ENCODE measurements at places on chromosomes 3 and 15.

DNA sequence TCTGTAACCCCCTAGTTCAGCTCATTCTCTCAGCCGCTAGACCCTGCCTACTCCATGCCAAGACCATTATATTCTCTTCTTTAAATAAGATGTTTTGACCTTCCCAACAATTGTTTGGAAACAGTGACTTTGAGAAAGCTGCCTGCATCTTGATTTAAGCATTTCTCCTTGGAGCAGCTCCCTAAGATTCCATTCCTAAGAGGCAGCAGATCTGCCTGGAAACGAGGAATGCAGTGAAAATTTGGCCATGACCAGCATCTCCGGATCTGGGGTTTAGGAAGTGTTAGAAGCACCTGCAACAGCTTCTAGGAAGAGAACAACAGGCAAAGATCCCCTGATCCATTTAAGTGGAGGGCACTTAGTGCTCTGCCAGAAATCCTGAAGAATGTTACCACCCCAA lies 235.7 kb downstream of the NTRK3 start:
- no peak for DNase-seq

DNA sequence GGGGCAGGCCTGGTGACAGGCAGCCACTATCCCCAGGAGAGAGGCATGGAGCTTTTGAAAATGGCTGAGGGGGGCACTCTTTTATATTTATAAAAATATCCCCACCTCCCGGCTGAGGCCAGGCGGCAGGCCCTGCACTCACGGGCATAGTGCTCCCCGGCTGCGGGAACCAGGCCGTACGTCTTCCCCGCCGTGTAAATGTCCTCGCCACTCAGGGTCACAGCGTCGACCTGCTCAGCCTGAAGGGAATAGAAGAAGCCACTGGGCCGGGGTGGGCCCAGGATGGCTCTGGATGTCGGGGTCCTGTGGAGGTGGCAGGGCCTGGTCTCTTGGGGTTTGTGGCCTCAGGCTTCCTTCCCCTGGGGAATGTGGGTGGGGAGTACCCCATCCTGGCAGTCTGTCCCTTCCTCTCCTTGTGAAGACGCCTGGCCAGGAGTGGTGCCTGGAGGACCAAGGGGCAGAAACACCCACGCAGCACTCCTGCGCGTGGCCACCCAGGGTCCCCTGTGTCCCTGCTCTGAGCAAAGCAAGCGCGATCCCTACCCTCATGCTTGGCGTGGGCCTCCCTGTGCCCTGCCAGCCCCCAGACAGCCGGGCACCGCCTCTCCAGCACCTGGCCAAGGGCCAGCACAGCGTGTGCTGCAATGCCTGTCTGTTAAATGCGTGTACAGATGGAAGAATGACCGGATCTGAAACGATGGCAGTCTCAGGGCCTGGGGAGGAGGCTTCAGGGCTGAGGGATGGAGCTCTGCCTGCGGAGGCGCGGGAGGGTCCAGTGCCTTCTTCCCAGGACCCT lies 18.9 kb downstream of the MELTF start:
- DNase-seq: no peak

- DNase-seq: no peak
Measured at GRCh38 chr15:64571857-64572291, 111.5 kb downstream of the ZNF609 start.

DNA sequence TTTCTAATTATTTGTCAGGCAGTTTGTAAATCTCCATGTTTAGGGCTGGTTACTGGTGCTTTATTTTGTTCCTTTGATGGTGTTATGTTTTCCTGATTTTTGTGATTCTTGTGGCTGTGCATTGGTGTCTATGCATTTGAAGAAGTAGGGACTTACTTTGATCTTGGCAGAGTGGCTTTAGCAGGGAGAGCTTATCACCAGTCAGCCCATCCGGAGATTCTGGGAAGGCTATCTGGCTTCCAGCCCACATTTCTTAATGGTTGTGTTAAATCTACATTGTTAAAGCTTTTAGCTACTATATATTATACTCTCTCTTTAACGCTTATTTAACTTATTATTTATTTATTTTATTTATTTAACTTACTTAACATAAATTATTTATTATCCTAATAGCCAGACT lies 35.1 kb downstream of the FBXL2 start:
- DNase-seq: no peak

- no peak for DNase-seq
Measured at GRCh38 chr15:33315044-33315443, 4.3 kb downstream of the RYR3 start.

GRCh38 chr3:16444344-16444743 lies 69.2 kb downstream of the RFTN1 start:
- no peak for DNase-seq

DNA sequence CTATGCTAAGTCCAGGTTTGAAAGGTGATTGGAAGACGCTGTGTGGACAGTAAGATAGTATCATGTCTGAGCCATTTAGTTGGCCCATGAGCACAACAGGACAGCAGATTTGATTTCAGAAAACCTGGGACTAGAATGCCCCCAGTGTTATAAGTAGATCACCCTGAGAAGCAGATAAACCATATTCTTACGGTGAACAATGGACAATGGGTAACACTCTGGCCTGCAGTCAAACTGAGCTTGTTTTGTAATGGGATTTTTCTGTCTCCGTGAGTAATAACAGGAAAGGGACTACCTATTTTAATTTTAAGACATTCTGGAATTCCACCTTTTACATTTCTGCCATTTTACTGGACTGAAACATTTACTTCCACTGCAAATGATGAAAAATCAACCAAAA lies 71.5 kb downstream of the LDHAL6B start:
- DNase-seq: no peak

- no peak for DNase-seq
Measured at GRCh38 chr3:22318325-22318724, 567.3 kb upstream of the ZNF385D start.

GRCh38 chr15:39767921-39768320 lies 14.7 kb downstream of the FSIP1 start:
- no peak for DNase-seq

DNA sequence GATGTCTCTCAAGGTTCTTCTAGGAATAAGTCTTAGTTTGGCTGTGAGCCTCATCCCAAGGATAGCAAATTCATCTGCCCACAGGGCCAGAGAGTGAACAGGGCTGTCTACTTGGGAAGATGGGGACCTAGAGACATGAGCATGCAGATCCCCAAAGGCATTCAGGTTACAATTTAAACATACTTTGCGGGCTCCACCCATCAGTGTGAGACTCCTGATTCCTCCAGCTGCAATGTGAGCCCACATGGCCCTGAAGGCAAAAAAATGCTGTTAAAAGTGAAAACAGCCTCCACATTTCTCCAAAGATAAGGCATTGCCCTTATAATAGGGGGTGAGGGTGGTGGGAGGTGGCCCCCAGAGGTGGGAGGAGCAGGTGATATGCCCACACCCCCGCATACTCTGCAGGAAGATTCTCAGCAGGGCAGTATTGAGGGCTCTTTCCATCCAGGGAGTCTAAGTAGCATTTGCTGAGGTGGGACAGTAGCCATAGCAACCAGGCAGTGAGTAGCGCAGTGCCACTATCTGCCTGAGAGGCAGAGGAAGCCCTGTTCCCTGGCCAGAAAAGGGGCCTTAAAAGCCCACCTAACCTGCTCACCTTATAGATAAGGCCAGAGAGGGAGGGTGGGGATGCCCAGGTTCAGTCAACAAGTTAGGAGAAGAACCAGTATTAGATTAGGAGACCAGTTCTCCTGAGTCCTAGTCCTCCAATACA lies 31.2 kb downstream of the TGM4 start:
- DNase-seq: no peak

DNA sequence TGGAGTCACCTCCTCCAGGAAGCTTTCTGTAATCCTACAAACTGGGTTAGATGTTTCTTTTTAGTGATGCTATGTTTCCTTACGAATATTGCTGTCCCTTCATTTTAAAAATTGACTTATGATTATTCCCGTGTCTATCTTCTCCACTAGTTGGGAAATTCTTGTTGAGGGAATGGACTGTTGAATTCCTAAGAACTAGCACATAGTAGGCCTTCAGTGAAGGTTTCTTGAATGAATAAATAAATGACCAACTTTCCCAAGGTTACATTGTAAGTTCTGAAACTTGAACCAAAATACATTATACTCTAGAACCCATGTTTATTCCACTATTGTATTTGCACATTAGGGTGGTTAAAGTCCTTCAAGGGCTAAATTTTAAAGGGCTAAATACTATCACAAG lies 812 bp upstream of the IL20RB start:
- no peak for DNase-seq

GRCh38 chr3:184371570-184372018 lies 6.4 kb downstream of the THPO start:
- peak; percentile 39 for DNase-seq

DNA sequence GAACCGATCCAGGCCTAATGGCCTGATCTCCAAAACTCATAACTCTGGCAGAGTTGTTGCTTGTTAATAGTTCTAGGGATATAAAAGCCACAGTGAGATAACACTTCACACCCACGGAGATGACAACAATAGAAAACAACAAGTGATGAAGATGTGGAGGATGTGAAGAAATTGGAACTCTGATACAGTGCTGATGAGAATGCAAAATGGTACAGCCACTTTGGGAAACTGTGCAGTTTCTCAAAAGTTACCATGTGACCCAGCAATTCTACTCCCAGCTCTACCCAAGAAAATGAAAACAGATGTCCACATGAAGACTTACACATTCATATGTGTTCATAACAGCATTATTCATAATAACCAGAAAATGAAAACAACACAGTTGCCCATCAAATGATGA lies 3.8 kb downstream of the CMTM7 start:
- no peak for DNase-seq

GRCh38 chr3:50375258-50375931 lies 16.1 kb upstream of the TMEM115 start:
- no peak for DNase-seq

GRCh38 chr3:60743631-60744164 lies 507.6 kb downstream of the FHIT start:
- no peak for DNase-seq

DNA sequence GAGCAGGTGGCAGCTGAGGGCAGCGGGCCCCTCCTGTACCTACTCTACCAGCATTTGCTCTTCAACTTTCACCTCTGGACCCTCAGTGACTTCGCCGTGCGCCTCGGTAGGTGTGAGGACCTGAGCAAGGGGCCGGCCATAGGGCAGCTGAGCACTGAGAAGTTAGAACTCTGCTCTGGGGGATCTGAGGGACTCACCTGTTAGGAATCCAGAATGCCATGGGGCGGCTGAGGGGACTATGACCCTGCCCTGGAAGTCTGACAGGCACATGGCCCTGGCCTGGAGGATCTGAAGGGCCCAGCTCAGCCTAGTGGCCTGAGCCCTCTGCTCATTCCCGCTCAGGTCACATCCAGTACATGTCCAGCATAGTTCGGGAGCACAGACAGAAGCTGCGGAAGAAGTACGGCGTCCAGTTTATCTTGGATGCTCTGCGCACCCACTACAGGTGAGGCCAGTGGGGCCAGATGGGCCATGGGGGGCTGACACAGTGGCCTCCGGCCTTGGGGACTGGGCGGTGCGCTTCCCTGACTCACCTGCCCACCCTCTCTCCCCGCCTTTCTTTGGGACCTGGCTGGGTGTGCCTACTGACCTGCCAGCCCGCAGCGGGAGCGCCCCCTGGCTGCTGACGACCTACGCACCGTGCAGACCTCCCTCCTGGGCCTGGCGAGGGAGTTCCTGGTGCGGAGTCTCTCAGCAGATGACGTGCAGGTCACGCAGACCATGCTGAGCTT lies 18.8 kb downstream of the NBEAL2 start:
- DNase-seq: peak; percentile 56

DNA sequence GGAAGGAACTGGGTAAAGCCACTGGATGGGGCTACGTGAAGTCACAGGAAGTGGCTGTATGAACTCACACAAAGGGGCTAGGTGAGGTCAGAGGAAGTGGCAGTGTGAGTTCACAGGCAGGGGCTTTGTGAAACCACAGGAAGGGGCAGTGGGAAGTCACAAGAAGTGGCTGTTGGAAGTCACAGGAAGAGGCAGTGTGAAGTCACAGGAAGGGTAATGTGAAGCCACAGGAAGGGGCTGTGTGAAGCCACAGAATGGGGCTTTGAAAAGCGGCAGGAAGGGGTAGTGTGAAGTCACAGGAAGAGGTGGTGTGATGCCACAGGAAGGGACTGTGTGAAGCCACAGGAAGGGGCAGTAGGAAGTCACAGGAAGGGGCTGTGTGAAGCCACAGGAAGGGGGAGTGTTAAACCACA lies 34.6 kb downstream of the GASK1A start:
- no peak for DNase-seq

DNA sequence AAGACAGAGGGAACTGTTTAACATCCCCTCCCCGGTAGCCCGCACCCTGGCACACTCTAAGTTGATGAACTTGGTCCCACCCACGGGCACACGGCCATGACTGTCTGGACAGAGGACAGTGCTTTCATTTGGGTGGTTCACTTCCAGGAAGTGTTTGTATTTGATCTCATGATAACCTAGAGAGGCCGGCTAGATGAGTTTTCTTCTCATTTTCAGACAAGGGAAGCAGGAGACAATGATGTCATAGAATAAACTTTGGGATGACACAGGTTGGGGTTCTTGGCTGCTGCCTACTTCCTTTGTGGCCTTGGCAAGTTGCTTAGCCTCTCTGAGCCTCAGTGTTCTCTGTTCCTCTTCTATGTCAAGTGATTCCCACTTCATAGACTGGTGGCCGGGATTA lies 16.1 kb upstream of the LYSMD4 start:
- no peak for DNase-seq

- peak; percentile 45 for DNase-seq
Measured at GRCh38 chr15:76336254-76337058, at the start of gene ISL2. ISL2 (plus strand) TSS chr15:76336773; CDS start chr15:76336884, 111 bp downstream.

DNA sequence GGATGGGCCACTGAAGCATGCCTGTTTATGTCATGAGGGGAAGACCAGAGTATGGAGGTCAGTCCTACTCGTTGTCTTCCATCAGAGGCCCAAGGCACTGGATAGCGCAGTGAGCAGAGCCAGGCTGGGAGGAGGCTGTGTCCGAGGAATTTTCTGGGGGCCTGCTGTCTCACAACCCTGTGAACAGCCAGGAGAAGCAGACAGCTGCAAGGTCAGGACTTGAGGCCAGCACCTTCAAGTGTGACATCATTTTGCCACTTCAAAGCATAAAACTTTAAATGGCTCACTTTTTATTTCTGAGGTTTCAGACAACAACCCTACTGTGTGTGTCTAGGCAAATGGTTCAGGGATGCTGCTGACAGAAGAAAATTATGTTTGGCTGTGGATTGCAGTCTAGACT lies 47.2 kb downstream of the TMED3 start:
- DNase-seq: no peak

GRCh38 chr3:151819910-151820309 lies 6.0 kb downstream of the AADAC start:
- DNase-seq: no peak

DNA sequence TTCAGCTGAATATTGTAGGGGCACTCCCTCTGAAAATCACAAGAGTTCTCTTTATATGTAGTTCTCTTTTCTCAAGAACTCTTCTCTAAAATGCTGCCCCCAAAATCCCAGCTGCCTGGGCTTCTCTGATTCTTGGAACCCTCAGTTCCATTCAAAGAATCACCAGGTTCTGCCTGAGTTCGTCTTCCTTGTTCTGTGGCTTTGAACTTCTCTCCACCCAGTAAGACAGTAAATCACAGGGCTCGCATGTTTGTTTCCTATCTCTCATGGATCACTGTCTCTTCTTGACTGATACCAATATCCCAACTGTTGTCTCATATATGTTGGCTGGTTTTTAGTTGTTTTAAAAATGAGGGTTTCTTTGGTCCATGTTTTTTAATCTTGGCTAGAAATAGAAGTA lies 359.5 kb upstream of the CBLB start:
- DNase-seq: no peak

GRCh38 chr3:188627652-188628051 lies 473.7 kb downstream of the LPP start:
- no peak for DNase-seq

Data from stimulated activated CD4-positive, alpha-beta T cell treated with anti-CD3 and anti-CD28 coated beads, TNF-alpha, amount 100 ng/mL, for 4 hours (primary cell).